ENCODE measurements at places on chromosomes 5 and 9. TPM values are rescaled to one million over a fixed set of nuclear protein-coding genes. Genes with fewer than 3 reads are reported as not detected.

DNA sequence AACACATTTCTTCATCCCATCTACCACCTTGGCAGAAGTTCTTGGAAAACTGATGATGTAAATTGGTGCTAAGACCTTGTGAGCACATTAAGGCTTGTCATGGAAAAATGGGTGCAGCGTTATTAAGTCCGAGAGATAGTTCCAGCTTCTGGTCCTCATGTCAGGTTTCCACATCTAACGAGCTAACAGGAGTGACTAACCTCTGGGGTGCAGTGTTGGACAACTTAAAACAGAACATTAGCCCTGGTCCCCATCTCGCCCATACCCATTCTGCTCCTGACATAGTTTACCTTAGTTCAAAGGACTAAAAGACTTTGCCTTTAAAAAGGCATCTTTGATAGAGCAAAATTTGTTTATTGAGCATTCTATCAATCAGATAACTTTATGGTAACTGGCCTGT is 128.0 kb downstream of the SLC1A3 start:
- no peak for DNase-seq

GRCh38 chr9:131950487-131950886 is 129.2 kb downstream of the MED27 start:
- DNase-seq = no peak

DNA sequence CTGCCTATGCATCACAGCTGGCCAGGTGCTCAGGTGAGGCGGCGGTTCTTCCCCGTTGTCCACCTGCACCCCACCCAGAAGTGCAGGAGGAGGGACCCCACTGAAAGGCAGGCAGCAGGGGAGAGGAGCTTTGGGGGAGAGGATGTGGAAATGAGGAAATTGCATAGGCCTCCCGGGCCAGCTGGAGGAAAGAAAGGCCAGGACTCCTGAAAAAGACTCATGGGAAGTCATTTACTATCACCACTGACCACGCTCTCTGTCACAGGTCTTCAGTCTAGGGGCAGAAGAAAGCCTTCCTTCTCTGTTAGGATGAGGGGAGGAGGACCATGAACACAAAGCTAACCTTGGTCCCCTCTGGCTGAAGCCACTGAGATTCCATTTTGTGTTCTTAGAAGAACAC is 28.1 kb downstream of the KCNMB1 start:
- no peak for DNase-seq

GRCh38 chr5:132627470-132627869 is 30.5 kb upstream of the IL13 start:
- no peak for DNase-seq

DNA sequence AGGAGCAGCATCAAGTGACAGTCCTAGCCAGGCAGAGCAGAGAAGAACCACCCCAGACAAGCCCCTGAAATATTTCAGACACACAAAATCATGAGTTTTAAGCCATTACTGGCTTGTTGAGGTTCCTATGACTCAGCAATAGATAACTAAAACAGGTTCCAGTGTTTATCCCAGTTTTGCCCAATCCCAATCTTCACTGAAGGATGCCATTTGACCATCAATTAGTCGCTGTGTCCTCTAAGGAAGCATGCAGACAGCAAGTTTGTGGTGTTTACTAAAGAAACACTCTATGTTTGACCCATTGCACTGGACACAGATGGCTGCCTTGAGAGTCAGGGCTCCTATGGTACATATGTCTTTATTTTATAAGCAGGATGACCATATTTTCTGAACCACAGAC is 186.7 kb downstream of the SYK start:
- no peak for DNase-seq

DNA sequence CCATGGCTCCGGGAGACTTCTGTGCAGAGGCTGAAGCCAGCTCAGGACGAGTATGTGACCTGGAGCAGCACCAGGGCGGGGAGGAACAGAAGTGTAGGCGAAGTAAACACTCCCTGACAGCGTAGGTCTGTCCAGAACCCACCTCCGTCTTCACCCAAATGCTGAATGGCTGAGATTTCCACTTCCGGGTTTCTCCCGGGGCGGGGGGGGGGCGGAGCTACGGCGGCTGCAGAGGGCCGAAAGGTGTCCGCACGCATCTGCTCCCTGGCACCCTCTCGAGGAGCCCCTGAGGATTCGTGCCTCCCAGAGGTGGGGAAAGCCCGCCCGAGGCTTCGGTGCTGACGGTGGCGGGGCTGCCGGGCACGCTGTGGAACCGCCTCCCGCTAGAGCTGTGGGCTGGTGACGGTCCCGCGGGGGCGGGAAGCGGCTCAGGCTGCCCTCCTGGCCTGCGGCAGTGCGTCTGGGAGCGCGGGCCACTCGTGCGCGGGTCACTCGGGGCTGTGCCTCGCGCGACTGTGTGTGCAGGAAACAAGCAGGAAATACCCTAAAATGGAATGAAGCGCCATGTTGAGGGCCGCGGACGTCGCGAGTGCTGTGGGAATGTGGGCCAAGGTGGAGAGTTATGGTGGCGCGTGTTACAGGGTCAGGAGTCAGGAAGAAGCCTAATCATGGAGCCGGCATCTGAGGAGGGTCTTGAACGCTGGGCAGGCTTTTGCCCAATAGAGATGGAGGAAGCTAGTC is 1425.4 kb downstream of the FOXD4L5 start:
- DNase-seq = peak; percentile 79

DNA sequence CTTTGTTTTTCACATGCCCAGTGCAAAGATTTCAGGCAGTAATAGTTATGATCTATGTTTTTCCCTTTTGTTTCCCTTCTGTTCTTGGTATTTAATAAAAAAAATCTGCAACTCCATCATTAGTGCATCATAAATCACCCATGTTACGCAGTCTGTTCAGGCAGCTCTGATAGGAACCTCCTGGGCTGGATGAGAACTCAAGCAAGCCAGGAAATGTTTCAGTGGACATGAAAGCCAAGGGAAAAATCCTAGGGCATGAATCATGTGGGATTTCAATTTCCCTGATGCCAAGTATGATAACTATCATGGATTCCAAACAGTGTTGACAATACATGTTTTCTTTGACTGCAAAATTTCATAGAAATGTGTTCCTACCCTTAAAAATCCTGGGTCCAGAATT is 119.7 kb upstream of the TARS1 start:
- DNase-seq = no peak

GRCh38 chr5:3342271-3343100 is 253.1 kb upstream of the IRX1 start:
- no peak for DNase-seq

DNA sequence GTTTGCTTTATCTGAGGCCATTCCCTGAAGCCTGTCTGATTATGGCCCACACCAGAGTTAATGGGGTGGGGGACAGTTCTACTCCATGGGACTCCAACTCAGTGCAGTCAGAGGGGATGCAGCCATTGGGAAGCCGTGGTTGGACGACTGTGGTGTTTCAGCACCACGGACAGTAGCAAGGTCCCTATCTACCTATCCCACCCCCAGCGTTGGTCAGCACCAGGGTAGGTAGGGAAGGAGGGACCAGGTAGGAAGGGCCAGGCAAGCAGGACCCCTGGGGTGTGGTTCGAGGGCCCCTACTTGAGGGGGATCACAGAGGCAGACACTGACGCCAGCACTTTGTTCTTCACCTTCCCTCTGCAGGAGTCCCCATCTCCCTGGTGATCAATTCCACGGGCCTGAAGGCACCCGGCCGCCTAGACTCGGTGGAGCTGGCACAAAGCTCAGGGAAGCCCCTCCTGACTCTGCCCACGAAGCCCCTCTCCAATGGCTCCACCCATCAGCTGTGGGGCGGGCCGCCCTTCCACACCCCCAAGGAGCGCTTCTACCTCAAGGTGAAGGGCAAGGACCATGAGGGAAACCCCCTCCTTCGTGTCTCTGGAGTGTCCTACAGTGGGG is 33.2 kb downstream of the HMCN2 start:
- DNase-seq = peak; percentile 46

GRCh38 chr5:135551593-135552447 is 16.1 kb upstream of the NEUROG1 start:
- peak; percentile 80 for DNase-seq

Gene WASHC1
- total RNA-seq = 22.0 TPM

Gene ARL14EPL
- 0.20 TPM for total RNA-seq

Gene OTULINL
- 0.13 TPM for total RNA-seq

Gene HMCN2
- not detected for total RNA-seq

Gene LCN15
- total RNA-seq = not detected

Gene CDC20B
- not detected for total RNA-seq
